ENCODE measurements at places on chromosomes 11 and 22.

GRCh38 chr11:27735281-27735680 lies 35.0 kb upstream of the BDNF start:
- DNase-seq: no peak

- no peak for DNase-seq
These were observed 478.2 kb downstream of the BUD13 start for GRCh38 chr11:116294630-116295029.

DNA sequence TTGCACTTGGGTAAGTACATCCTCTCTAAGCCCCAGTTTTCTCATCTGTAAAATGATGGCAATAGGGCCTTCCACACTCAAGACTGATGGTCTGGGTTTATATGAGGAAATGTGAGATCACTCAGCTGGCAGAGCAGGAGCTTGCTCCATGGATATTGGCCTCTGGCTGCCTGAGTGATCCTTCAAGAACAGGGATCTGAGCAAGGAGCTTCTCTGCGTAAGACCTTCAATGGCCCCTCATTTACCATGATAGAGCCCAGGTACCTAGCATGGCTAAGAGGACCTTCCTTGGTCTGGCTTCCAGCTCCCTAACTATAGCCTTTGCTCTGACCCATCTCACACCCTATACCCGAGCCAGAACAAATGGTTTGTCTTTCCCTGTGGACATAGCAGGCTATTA lies 5.5 kb downstream of the ROBO4 start:
- DNase-seq: no peak

- no peak for DNase-seq
These were observed 215.6 kb downstream of the DDX10 start for GRCh38 chr11:108880510-108880909.

GRCh38 chr11:43574949-43575912 lies 105.3 kb upstream of the HSD17B12 start:
- DNase-seq: no peak

DNA sequence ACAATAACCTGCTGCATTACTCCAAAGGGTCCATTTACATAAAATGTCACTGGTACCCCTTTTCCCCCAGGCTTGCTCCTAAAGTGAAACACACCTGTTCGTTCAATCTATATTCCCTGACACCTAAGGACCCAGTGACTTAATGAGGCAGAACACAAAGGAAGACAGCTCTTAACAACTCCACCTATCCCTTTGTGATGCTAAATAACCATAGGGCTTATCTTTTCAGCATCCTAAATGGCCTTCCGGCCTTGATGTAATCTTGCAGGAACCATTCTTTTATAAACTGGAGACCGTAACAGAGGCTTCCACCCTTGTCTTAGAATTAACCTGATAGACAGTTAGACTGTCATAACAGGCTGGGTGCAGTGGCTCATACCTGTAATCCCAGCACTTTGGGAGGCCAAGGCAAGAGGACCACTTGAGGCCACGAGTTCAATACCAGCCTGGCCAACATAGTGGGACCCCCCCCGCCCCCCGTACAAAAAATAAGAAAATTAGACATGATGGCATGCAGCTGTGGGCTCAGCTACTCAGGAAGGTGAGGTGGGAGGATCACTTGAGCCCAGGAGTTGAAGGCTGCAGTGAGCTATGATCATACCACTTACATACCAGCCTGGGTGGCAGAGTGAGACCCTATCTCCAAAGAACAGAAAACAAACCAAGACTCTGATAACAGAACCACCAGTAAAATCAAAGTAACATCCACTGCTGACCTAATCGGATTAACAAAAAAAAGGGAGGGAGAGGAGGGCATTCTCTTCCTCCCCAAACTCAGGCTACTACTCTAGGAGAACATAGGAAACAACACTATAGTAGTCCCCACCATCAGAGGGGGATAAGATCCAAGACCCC lies 5.1 kb downstream of the CHEK2 start:
- DNase-seq: no peak

- DNase-seq: no peak
These were observed 6.4 kb downstream of the CLMP start for GRCh38 chr11:123188508-123189165.

DNA sequence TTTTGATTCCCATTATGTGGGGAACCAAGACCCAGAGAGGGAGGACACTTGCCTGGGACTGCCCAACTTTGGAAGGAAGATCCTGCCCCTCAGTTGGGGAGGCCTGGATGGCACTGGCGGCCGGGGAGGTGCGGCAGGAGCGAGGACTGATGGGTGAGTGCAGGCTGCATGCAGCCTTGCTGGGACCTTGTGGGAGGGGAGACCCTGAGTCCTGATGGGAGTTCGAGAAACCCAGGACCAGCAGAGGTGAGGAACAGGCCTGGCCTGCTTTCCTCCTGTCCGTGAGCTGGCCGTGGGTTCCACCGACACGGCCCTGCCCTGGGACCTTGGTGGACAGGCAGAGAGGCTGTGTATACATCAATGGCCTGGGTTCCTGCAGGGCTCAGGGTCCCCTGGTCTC lies 19.3 kb upstream of the SMIM38 start:
- DNase-seq: no peak

DNA sequence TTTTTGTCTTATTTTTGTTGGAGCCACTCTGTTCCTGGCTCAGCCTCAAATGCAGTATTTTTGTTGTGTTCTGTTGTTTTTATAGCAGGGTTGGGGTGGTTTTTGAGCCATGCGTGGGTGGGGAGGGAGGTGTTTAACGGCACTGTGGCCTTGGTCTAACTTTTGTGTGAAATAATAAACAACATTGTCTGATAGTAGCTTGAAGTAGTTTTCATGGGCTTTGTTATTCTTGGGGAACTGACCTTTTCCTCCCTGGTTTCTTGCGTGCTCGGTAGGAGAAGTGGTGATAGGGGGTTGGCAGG lies 6.0 kb upstream of the MCM5 start:
- no peak for DNase-seq

DNA sequence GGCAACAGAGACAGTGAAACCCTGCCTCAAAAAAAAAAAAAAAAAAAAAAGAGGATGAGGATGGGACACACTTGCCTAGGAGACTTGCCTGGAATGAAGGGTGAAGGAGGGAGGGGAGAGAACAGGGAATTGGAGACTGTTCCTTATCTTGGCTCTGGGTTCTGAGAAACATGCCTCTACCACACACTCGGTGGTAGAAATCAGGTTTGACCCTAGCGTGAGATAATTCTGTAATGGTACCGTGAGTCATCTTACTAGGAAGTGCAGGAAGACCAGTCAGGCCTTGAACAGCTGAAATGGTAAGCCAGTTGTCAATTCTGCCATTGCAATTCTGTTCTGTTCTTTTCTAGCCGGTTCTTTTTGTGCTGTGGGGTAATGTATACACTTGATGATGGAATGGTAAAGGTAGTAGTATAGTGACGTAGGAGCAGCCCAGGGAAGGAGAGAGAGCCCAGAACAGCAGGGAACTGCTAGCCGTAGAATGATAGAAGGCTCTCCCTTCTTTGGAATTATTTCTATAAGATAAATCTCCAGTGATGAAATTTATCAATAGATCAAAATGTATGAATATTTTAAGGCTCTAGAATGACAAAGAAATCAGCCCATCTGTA lies 3.9 kb upstream of the AMBRA1 start:
- DNase-seq: no peak

GRCh38 chr22:33477120-33478111 lies 419.2 kb upstream of the SYN3 start:
- no peak for DNase-seq

GRCh38 chr11:94728541-94728940 lies 39.6 kb upstream of the AMOTL1 start:
- DNase-seq: no peak

- DNase-seq: peak; percentile 72
These were observed at the start of gene UCP2 for GRCh38 chr11:73982595-73982989. Gene UCP2, minus strand, starts transcription at chr11:73982843. Its CDS starts 4,465 bp downstream, at chr11:73978378.

- no peak for DNase-seq
These were observed 23.1 kb downstream of the OR2AT4 start for GRCh38 chr11:75073459-75074190.

DNA sequence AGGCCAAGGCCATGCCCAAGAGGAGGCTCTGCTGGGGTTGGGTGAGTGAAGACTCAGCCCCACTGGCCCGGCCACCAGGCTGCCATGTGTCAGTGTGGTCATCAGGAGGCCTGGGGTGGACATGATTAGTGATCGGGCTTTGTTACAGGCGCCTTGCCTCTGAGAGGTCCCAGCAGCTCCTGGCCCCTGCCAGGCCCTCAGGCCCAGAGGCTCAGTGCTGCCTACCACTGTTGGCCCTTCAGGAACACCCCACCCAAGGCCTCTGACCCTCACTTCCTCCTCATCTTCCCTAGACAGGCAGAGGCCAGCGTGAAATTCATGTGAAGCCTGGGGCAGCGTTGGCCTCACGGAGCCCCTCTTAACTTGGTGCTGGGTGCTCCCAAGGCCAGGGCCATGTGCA lies 2.2 kb downstream of the MRPL23 start:
- DNase-seq: no peak

- no peak for DNase-seq
These were observed 32.4 kb downstream of the NF2 start for GRCh38 chr22:29635734-29636357.

GRCh38 chr11:78072455-78072854 lies 7.2 kb downstream of the NDUFC2 start:
- DNase-seq: no peak

GRCh38 chr11:114736806-114737205 lies 58.5 kb downstream of the NXPE2 start:
- no peak for DNase-seq

GRCh38 chr11:63837027-63837688 lies 1.8 kb upstream of the MARK2 start:
- peak; percentile 66 for DNase-seq

GRCh38 chr11:12922418-12922817 lies 86.7 kb upstream of the RASSF10 start:
- DNase-seq: no peak
